ENCODE measurements at places on chromosomes 11 and 22.

DNA sequence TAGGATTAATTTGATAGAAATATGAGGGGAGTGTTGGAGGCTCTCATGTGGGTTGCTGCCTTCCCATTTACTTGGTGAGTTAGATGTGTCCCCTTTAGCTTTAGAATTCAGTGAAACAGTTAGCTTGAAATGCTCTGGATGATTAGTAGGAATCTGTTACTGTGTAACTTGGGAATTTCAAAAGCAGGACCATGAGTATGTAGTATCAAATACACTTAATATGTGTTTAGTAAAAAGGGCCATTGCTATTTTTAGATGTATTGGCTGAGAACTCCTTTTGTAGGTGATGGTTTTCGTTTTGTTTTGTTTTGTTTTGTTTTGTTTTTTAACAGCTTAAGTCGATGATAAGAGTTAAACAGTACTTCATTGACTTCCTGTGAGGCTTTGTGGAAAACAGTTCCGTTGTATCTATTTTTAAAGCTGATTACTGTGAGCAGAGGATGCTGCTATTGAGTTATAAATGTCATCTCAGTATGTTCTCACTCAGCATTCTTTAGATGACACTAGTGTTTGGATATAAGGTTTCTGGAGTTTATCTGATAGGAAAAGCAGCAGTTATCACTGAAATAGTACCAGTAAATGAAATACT is 53.5 kb downstream of the MCAM start:
- no peak for DNase-seq

GRCh38 chr22:36860017-36860416 is 789 bp upstream of the NCF4 start:
- no peak for DNase-seq

- DNase-seq = peak; percentile 38
These were observed 18.2 kb downstream of the KCNQ1OT1 start for GRCh38 chr11:2681408-2682145.

DNA sequence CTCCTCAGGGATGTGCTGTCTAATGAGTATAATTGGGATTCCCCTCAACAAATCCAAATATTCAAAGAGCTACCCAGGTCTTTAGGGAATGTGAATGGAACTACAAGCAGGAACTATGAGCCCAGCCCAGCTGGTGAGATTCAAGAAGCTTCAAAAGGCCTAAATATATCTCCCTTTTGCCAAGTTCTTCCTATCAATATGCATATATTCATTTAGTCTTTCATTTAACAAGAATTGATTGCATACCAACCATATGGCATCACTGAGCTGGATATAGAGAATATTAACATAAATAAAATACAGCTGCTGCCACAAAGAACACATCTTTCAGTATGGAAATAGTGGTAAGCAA is 58.9 kb upstream of the PRSS23 start:
- no peak for DNase-seq

GRCh38 chr11:83612891-83613766 is 327.0 kb upstream of the CCDC90B start:
- DNase-seq = no peak

- no peak for DNase-seq
These were observed 1121.6 kb downstream of the BRD1 start for GRCh38 chr22:48705917-48706605.

DNA sequence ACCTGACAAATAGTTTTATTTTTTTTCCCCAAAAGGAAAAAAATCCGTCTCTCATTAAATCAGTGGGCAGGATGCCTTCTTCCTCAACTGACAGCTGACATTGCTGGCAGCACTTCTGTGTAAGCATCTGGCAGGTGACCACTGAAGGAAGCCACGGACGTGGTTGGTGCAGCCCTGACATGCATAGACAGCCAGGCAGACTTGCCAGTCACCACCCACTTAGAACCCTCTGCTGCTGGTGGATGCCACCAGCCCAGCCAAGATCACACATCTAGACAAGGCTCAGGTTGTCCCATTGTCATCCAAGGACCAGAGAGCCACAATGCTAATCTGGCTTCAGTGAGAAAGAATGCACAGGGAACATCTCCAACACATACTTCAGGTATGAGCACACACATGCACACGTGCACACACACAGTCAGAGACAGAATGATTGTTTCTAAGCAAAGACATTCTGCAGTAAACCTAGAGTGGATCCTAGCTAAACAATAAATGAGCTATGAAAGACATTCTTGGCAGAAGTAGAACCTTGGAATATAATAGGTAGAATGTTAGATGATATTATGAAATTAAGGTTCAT is 49.8 kb upstream of the BMAL1 start:
- no peak for DNase-seq

All from coronary artery (tissue), 2 donors.